ENCODE measurements at places on chromosomes 4 and X. TPM values are rescaled to one million over a fixed set of nuclear protein-coding genes. Genes with fewer than 3 reads are reported as not detected.

The S100G gene
- not detected for total RNA-seq

The GPAT3 gene
- 9.9 TPM for total RNA-seq

The HELT gene
- not detected for total RNA-seq

The CTBP1 gene
- 240 TPM for total RNA-seq

The RAB41 gene
- total RNA-seq = not detected

The SOWAHB gene
- total RNA-seq = not detected

The RAPGEF2 gene
- total RNA-seq = 27.0 TPM

GRCh38 chrX:136251041-136251991 lies at the start of gene MAP7D3:
TSS of gene MAP7D3 (minus strand) at chrX:136251400. CDS start at chrX:136251358, 42 bp downstream.
- no peak for DNase-seq

GRCh38 chr4:27638163-27638915 lies 777.7 kb downstream of the STIM2 start:
- DNase-seq = no peak

DNA sequence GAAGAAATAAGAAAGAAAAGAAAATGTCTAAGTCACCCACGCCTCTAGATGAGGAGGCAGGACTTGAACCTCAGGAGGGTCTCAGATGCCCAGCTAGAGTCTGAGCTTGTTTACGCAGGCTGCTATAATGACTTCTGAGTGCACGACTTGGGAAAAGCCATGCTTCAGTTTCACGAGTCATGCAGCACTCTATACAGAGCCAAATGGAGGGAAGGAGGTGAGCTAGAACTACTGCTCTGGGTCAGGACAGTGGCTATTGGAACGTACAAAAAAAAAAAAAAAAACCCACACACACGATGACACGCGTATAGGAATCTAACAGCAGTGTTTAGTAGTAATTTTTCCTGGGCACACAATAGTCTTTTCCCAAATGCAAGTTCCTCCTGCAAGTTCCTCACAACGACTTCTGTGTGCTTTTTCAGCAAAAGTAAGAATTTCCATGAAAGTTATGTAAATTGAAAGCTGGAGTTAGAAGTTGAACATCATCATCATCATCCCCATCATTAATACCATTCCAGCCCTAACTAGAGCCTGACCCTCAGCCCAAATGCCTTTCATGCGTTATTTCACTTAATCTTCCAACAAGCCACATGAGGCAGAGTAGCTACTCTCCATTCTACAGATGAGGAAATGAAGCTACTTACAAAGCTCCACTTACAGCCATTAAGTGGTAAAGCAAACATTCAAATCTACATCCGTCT lies 36.6 kb downstream of the IRF2 start:
- no peak for DNase-seq

DNA sequence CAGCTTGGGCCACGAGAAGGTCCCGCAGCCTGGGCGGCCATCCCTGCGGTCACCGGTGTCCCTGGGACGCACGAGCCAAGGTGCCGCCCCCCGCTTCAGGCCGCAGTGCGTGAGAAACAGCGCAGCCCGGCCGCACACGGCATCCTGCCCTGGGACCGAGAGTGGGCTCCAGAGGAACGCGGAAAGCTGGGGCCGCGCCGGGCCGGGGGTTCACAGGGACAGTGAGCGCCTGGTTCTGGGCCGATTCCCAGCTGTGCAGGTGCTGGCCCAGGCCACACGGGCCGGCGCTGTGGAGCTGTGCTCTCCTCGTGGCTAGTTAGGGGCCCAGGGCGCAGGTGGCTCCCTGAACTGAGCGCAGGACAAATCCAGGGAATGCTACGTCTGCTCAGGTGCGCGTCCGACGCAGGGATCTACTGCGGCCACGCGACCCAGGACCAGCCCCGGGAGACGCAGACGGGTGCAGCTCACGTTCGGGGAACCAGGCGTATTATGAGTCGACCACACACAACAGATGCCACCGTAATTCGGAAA lies 25.8 kb upstream of the GTPBP6 start:
- DNase-seq = no peak

DNA sequence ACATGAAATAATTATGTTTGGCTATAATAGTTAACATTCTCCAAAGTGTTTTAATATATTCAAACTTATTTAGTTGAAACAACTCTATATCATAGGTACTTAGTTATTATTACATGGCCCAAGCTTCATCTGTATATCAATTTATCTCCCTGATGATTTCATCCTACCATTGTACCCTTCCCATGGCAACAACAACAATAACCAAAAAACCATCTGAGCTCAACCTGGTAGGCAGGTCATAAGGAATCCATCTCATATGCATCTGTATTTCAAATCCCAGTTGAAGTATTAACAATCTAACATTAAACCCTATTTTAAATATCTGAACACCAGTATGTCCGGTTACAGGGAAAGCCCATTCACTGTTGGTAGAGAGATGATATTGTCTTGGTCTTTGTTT lies 33.1 kb upstream of the SLC7A11 start:
- DNase-seq = no peak

DNA sequence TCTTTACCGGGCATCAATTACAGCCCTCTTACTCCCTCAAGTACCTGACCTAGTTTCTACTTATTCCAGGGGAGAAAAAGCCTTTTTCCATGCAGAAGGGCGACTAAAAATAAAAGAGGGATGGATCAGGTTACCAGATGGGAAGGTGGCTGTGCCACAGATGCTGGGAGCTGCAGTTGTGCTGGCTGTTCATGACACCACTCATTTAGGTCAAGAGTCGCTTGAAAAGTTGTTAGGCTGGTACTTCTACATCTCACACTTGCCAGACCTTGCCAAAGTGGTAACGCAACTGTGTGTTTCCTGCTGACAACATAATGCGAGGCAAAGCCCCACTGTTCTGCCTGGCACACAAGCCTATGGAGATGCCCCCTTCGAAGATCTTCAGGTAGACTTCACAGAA lies 148.4 kb upstream of the FGF16 start:
- DNase-seq = no peak

GRCh38 chr4:103079621-103080020 lies 3.1 kb upstream of the SLC9B2 start:
- no peak for DNase-seq

DNA sequence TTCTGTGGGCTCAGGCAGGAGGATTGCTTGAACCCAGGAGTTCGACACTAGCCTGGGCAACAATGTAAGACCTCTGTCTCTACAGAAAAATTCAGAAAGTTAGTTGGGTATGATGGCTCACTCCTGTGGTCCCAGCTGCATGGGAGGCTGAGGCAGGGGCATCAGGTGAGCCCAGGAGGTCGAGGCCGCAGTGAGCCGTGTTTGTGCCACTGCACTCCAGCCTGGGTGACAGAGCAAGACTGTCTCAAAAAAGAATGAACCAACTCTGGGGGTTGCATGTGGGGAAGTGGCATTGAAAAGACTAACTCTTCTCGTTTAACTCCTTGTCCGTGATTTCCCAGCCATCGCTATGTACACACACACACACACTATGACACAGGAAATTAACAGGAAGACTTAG lies 26.9 kb downstream of the ENOPH1 start:
- no peak for DNase-seq

DNA sequence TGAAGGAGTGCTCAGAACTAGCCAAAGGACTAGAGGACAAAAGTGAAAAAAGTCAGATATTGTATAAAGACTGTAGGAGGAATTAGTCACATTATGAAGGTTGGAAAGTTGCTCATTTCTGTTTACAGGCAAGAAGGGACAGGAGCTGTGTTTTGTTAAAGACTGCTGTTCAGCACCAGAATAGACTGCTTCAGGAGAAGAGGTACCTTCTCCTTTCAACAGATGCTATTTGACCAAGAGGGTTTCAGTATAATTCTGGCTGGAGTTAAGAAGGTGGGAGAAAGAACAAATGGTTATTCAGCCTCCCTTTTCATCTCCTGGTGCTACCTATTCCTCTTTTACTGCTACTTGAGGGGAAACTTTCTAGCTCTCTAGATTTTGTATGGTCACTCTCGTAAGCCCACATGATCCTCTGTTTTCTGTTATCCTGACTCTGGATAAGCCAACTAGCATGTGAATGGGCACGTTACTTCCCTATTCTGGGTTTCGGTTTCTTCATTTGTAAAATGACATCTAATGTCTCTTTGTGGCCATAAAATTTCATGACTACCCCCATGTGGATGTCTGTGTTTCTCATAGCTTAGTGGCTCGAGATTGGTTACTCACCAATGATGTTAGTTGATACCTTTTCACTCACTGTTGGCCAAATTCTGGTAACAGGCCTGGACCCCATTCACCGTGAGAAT lies 68.9 kb downstream of the SH2D1A start:
- DNase-seq = no peak

GRCh38 chr4:119093042-119093827 lies 42.4 kb upstream of the MYOZ2 start:
- no peak for DNase-seq

- no peak for DNase-seq
Observed at GRCh38 chr4:108851366-108851765, 88.5 kb upstream of the ETNPPL start.

- DNase-seq = no peak
Observed at GRCh38 chrX:150238632-150239382, 124.3 kb upstream of the MAMLD1 start.

GRCh38 chr4:152348670-152349069 lies 187.2 kb downstream of the FBXW7 start:
- no peak for DNase-seq

- DNase-seq = no peak
Observed at GRCh38 chrX:68922013-68922412, 93.2 kb downstream of the EFNB1 start.

GRCh38 chrX:44228621-44229020 lies 114.9 kb downstream of the EFHC2 start:
- DNase-seq = no peak

DNA sequence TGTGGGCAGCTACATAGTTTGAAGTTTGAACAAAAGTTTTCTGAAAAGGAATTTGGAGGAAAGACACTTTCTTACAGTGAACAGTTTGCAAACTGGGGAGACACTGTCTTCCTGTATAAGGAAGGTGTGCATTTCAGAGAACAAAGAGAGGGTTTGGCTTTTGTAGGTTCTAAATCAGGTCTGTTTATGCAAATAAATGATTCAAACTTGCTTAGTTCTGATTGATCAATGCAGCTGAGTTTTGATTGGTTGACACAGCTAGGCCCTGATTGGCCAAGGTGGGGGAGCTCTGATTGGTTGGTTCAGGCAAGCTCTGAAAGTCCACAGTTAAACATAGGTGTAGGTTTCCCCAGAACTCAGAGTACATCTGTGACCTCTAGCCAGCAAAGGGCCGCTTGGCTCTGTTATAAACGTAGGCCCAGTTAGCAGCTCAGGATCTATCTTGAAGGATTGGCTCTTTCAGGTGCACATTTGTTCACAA lies 63.0 kb upstream of the ENPP6 start:
- DNase-seq = no peak

- no peak for DNase-seq
Observed at GRCh38 chrX:142040906-142041305, 137.2 kb downstream of the MAGEC1 start.

DNA sequence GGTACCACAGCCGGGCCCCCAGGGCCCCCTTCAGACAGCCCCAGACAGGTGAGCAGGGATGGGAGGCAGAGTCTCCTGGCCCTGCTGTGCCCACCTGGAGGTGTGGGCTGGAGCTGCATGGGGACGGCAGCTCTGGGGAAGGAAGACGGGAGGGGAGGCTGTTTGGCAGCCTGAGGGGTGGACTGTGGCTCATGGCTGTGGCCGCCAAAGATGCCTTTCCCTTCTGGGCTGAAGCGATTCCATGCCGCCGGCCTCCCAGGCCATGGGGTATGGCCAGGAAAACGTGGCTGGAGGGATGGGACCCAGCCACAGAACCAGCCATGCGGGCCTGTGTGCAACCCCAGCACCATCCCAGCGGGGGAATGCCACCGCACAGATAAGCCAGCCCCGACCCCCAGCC lies 65.7 kb downstream of the FAM53A start:
- no peak for DNase-seq

GRCh38 chr4:3075652-3075981 lies 1.1 kb downstream of the HTT start:
- no peak for DNase-seq

DNA sequence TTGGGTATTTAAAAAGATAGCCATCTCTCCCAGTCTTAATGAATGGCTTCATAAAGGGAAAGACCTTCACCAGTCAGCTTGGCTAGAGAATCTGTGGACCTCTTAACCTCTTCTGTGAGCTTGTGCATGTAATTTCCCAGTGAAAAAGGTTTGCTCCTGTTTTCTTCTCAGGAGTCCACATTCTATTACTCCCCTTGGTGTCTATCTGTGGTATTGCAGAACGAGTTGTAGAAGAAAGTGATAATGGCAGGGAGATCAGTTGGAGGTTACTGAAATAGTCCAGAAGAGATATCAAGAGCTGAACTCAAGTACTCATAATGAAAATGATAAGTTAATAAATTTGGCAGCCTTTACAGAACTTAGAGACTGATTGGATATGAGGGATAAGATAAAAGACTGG lies 16.5 kb upstream of the VAMP7 start:
- peak; percentile 10 for DNase-seq

DNA sequence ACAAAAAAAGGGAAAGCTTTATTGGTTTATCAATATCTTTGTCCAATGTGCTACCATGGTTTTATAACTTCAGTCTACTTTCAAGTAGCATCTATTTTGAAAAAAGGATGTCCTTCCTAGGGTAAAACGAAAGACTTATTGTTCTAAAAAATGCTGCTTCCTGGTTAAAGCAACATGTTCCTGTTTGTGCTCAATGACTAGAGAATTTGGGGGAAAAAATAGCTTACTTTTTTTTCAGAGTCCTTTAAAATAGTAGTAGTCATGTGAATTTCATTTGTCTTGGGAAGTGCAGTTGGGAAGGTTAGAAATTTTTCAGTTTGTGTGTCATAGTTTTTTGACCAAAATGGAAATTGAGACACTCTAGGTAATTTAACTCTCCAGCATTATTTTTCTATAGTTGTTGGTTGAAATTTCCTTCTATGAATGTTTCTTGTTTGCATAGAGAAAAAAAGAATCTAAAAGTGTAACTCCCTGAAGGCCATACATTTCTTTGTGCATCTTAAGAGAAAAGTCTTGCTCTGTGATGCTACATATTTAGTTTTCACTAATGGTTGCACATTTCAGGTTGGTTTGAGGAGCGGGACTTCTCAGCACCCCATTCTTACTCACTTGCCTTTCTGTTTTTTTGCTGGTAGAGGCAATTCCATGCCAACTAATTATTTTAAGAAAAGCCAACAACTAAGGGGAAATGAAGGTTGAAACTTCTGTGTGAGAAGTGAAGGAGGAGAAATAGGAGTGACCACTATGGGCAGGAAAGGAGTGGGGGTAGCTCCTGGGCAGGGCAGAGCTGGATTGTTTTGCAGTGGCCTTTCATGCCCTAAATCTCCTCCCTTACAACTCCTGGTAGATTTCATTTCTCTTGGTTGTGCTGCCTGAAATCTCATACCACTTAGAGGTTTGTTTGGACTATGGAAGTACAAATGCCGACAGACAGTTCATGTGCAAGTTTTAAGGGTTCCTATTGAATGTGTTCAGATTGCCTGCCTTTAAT lies 76.4 kb downstream of the RAPGEF2 start:
- no peak for DNase-seq

DNA sequence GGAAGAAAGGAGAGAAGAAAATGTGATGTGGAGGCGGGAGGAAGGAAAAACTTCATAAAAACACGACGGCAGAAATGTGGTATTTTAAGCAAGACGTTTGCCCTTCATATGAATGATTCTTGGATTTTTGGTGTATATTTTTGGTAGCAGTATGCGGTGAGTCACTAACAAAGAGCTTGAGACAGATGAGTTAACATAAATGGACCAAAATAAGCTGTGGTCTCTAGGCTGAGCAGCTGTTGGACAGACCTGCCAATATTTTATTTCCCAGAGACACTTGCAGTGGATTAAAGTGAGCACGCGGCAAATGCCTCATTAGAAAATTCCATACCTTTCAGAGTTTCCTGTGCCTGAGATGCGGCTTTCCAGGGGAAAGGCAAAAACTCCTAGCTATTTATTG lies 43.1 kb upstream of the RPS6KA3 start:
- peak; percentile 2 for DNase-seq

GRCh38 chr4:38209654-38210053 lies 249.5 kb downstream of the PTTG2 start:
- no peak for DNase-seq

All from A172 (cell line).